ENCODE measurements at places on chromosomes 11 and 22. TPM values are rescaled to one million over a fixed set of nuclear protein-coding genes. Genes with fewer than 3 reads are reported as not detected.

DNA sequence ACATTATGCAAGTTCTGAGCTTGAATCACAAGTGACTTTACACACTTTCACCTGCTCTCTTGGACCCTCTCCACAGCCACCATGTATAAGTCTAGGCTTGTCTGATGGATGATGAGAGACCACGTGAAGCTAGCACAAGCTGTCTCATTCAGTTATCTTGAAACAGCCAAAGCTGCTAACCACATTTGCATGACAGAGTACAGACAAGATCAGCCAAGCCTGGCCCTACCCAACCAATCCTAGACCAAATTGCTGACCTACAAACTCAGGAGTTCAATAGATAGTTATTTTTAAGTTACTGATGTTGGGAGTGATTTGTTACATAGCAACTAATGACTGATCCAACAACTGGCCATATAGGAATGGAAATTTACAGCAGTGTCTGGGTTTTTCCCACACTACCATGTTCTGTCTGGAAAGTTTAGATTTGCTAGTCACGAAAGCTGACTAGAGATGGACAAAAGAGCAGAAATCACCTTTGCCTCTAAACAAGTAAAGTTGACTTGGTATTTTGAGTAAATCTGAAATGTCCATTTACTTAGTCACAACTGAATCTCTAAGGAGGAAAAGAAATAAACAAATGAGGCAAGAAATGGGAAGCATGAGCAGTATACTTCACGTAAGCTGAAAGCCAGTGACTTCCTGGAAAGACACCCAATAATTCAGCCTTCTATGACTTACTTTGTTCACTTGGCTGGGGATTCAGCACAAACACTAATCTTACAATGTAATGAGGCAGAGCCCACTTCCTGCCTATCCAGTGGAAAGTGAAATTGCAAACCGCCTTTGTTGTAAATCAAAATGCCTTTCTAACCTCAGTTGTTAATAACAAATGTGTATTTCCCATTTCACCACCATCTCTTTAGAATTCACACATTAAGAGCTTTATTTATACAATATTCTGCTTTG lies 101.7 kb downstream of the FAM181B start:
- DNase-seq: no peak

- DNase-seq: no peak
Measured at GRCh38 chr22:29877620-29878019, 5.4 kb upstream of the MTMR3 start.

- no peak for DNase-seq
Measured at GRCh38 chr11:109970516-109971183, 122.5 kb upstream of the ZC3H12C start.

DNA sequence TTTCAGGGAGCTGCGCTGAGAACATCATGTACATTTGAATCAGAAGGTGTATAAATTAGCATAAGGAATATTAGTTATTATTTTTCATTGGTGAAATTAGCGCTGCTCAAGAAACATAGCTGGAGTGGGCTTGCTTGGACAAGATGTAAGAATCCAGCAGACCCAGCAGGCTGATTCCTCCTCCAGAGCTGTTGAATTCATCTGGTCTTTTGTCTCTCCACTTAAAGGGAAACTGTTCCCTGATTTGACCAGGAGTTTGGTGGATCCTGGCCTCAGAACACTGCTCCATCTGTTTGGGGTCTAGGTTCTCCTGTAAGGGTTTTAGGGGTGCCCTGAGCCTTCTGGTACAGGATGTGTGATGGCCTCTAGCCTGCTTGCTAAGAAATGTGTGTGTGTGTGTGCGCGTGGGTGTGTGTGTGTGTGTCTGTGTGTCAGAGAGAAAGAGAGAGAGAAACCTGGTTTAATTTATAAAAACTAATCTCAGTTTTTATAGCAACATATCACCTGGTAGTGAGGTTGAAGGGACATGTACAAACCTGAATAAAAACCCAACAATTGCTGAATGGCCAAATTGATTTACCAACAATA lies 8.3 kb upstream of the SORL1 start:
- DNase-seq: no peak

- DNase-seq: no peak
Measured at GRCh38 chr11:61023086-61023965, 51.8 kb downstream of the CD6 start.

GRCh38 chr22:45238957-45239680 lies 1.6 kb downstream of the KIAA0930 start:
- DNase-seq: no peak

- DNase-seq: no peak
Measured at GRCh38 chr11:62353841-62354240, 16.6 kb downstream of the ASRGL1 start.

GRCh38 chr11:70569996-70570692 lies 171.8 kb downstream of the CTTN start:
- DNase-seq: no peak

DNA sequence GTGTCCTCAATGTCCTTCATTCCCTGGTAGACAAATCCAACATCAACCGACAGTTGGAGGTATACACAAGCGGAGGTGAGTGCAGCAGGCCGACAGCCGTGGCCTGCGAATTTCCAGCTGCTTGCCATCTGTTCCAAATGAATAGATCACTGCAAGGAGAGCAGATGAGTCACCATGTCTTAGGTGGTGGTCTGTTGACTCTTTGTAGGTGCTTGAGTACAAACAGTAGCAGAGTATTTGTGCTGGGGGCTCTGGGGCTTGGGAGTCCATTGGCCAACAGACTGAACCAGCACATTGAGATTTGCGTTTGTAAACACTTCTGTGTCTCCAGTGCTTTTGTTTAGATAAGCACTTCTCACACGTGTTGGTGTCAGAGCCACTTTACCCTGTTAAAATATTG lies 21.1 kb downstream of the EIF3L start:
- DNase-seq: no peak

- no peak for DNase-seq
Measured at GRCh38 chr11:19511413-19512183, 201.0 kb upstream of the NAV2 start.

DNA sequence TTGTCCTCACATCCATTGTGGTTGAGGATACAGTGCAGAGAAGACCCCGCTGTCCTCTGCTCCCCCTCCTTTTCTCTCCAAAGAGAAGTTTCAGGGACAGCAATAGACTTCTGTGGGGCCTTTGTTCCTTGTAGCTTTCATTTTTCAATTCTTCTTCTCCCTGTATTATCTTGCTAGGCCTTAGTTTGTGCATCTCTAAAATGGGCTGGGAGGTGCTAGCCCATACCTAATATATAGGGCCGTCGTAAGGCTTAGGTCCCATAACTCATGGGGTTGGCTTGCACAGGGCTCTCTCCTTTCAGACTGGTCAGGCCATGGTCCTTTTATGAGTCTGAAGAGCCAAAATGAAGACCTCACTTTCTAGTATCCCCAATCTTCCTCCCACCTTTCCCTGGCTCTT lies 33.0 kb downstream of the ZBTB16 start:
- no peak for DNase-seq

GRCh38 chr22:19419464-19420178 lies 11.9 kb downstream of the HIRA start:
- DNase-seq: no peak

DNA sequence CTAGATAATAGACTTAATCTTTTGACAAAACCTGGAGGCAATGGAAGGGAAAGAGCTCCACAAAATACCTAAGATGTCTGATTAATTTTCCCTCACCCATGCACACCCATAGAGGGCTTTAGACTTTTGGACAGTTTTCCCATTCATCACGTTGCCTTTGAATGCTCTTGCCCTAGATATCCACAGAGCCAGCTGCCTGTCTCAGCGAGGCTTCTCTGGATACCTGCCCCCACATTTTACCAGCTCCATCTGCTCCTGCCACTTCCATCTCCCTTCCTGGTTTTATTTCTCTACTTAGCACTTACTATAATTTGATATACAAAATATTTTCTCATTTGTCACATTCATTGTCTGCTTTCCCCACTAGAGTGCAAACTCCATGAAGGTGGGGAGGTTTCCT lies 136.8 kb downstream of the FDX1 start:
- DNase-seq: no peak

DNA sequence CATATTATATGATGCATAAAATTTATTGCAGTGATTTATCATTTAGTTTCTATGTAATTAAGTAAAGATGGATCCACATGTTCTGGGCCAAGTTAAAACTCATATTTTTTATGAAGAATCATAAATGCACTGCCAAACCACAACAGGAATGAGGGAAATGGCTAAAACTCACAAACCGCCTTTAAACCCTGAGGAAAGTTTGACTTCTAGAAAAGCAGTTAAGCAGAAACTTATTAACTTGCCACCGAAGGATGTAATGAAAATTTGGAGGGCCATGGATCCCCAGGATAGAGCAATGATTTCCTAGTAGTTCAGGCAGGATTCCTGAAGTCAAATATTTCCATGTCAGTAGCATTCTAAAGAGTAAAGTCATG lies 218.3 kb upstream of the CTSC start:
- DNase-seq: no peak

GRCh38 chr11:67614730-67615714 lies 8.3 kb downstream of the NDUFV1 start:
- DNase-seq: peak; percentile 35

DNA sequence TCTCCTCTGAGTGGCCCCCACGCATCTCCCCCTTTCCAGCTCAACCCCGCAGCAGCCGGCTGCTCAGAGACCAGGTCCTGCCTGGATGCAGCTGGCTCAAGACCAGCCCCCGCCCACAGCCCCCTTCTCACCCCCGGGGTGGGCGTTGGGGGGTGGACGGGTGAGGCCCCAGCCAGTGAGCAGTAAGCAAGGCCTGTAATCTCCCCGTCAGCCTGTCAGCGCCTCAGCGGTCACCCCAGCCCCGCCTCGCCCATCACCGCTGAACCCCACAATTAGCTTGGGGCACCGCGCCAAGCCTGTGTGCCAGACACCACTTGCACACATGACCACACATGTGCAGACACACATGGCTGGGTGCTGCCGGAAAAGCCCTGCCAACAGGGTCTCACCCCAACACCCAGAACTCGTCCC lies 5.9 kb downstream of the PLXNB2 start:
- no peak for DNase-seq

- no peak for DNase-seq
Measured at GRCh38 chr22:46576556-46577367, 39.3 kb upstream of the CELSR1 start.

DNA sequence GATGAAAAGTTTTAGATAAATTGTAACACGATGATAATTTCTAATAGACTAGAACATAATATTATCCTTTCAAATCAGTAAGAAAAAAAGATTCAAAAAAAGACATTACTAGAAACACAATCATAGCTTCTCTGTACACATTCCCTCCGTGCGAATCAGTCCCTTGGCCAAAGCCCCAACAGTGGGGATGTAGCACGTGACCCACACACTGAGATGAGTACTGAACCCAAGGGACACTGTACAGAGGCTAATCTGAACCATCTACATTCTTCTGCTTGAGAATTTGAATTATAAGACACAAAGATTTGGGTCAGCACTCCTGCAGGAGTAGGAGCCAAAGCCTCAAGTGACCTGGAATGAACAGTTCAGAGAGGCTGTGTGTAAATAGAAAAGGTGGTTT lies 353.7 kb downstream of the INSC start:
- DNase-seq: no peak

- DNase-seq: no peak
Measured at GRCh38 chr11:492427-493226, 14.4 kb downstream of the RNH1 start.

DNA sequence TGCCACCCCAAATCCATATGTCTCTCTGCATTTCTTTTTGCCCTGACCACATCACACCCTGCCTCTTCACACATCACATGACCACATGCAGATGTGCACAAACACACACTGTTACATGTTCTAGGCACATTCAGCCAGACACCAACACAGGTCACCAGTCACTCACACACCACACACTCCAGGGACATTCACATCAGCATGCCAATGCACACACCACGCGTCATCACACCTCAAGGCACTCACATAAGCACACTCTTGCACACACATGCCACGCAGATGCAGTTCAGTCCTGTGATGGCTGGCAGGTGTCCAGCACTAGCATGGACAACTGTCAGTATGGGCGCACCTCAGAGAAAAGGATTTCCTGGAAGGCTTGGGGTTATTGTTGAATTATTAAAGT lies 77.0 kb upstream of the MYOD1 start:
- DNase-seq: no peak

DNA sequence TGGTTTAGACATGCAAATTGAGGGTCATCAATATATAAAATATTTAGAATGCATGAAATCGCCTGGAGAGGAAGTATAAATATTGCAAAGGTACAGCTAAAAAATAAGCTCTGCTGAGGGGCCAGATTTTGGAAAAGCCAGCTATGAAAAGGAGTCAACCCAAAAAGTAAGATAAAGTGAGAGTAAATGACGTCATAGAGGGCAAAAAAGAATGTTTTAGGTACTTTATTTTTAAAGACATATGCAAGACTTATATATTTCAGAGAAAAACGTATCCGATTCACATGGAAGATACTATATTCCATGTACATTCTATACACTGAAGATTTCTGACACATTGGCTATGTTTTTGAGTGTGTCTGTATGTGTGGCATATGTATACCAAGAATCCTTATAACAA lies 13.6 kb downstream of the GRM5 start:
- no peak for DNase-seq

DNA sequence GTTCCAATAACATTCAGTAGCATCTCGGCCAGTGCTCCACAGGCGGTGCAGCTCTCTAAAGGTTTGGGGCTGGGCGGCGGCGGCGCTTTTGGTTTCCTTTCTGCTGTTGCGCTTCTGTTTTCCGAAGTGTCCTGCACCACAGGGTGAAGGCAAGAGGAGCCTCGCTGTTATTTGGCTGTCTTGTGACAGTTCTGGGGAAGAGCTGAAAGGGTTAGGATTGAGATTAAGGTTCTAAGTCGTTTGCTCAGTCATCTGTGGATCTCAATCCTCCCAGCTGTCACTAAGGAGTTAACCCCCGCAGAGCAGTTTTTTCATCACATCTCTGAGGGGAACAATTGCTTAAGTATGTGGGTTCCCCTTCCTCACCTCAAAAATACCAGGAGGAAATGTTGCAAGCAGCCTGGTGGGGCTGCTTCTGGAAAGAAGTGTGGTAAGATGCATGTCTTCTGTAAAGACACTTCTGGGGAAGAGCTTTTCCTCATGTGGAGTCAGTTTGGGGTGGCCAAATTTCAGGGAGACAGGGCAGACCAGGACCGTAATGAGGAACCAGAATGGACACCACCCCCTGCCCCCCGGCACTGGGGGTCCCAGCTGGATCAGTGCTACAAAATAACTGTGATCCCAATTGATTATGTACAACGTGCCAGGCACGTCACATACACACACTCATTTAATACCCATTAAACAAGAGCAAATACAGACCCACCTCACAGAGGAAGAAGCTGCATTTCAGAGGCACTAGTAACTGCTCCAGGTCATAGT lies 14.2 kb downstream of the TMEM121B start:
- no peak for DNase-seq

GRCh38 chr11:77075425-77075905 lies 8.7 kb downstream of the CAPN5 start:
- DNase-seq: no peak

Gene OSM
- polyA plus RNA-seq: not detected

Gene OR8G5
- not detected for polyA plus RNA-seq

Gene MMP8
- not detected for polyA plus RNA-seq

Gene NLRP6
- not detected for polyA plus RNA-seq

Gene SYNGR1
- 3.3 TPM for polyA plus RNA-seq

Gene PRODH
- 0.76 TPM for polyA plus RNA-seq

Gene VPS51
- 90.6 TPM for polyA plus RNA-seq

Gene ADM2
- polyA plus RNA-seq: 4.0 TPM

Gene RAB36
- 0.86 TPM for polyA plus RNA-seq

Gene KCNJ11
- polyA plus RNA-seq: 0.52 TPM

Gene CBLIF
- not detected for polyA plus RNA-seq

Gene COX8A
- polyA plus RNA-seq: 202 TPM

Gene DMC1
- polyA plus RNA-seq: not detected

All from HepG2 (cell line).